ENCODE measurements at places on chromosomes 1 and 21.

GRCh38 chr1:109792056-109792831 lies 28.5 kb upstream of the EPS8L3 start:
- no peak for DNase-seq

GRCh38 chr21:43959231-43960116 lies 52.6 kb upstream of the TRAPPC10 start:
- DNase-seq, result no peak

DNA sequence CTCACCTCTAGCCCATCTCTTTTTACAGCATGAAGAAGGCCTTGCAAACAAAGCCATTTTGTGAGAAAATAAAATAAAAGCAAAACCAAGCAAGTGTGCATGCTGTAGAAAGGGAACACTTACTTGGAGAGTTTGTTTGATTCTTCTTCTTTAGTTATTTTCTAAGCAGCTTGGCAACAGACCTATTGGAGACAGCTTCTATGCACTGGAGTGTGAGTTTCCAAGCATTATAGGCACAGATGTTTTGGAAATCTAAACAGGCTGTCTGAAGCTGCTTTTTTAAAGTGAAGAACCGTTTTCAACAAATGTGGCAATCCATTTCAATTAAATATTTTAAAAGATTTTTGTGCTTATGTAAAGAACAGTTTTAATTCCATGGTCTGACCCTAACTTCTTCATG lies 76.6 kb downstream of the NGF start:
- DNase-seq, result no peak

DNA sequence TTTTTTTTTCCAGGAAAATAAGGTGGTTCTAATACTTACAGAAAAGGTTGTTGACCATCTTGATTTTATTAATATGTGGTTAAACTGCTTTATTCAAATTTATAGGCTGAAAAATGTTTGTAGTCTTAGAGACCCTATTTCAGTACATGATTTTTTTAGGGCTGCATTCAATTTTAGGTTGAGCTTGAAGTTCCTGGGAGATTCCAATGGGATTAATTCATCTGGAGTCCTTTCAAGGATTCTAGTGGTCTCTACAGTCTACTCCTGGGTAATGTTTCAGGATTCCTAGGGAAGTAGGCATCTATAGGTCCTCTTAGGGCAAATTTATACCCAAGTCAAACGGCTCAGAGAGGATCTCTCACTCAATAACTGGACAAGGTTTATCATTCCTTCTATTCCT lies 126.7 kb downstream of the HMCN1 start:
- no peak for DNase-seq

DNA sequence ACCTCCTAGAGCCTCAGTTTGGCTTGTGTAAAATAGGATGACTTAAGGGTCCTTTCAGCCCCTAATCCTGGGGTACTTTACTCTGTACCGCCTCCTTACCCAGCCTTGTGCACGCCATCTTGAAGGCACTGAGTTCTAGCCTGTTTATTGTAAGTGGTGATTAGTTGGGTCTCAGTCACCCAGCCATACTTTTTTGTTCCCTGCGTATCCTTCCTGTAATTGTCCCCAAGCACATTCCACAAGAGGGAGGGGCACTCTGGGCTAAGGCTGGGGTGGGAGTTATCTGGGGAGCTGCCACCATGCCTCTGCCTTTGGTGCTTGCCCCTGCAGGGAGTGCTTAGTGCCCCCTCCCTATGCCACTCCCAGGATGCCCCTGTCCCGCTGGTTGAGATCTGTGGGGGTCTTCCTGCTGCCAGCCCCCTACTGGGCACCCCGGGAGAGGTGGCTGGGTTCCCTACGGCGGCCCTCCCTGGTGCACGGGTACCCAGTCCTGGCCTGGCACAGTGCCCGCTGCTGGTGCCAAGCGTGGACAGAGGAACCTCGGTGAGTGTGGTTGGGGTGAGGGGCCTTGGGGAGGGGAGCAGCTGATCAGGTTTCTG lies 856 bp downstream of the FDPS start:
- no peak for DNase-seq

- no peak for DNase-seq
Observed at GRCh38 chr1:55282058-55282457, 66.9 kb upstream of the USP24 start.

- no peak for DNase-seq
Observed at GRCh38 chr1:48704736-48705135, 72.0 kb downstream of the BEND5 start.

GRCh38 chr1:213103377-213104306 lies 52.6 kb downstream of the RPS6KC1 start:
- DNase-seq, result no peak

DNA sequence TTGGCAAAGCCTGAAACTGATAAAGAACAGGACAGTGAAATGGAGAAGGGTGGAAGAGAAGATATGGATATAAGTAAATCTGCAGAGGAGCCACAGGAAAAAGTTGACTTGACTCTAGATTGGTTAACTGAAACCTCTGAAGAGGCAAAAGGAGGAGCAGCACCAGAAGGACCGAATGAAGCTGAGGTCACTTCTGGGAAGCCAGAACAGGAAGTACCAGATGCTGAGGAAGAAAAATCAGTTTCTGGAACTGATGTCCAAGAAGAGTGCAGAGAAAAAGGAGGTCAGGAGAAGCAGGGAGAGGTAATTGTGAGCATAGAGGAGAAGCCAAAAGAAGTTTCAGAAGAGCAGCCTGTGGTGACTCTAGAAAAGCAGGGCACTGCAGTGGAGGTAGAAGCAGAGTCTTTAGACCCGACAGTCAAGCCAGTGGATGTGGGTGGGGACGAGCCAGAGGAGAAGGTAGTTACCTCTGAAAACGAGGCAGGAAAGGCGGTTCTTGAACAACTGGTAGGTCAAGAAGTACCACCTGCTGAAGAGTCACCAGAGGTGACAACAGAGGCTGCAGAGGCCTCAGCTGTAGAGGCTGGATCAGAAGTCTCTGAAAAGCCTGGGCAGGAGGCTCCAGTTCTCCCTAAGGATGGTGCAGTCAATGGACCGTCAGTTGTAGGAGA lies 16.3 kb downstream of the CCDC17 start:
- no peak for DNase-seq

DNA sequence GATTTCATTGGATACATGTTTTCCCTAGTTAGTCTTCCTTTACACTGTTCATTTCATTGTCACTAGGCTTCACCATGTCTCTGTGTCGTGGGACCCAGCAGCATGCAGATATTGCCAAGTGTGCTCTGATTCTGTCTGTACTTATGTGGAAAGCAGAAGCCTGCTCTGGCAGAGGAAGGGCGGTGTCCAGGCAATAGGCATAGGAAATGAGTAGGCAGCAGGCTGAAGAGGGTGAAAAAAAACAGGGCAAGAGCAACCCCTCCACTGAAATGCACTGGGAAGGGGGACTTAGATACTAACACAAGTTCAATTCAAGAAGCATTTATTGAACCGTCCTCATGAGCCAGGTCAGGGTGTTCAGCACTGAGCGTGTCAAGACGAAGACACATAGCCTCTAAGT lies 85.2 kb upstream of the VAV3 start:
- DNase-seq, result no peak

GRCh38 chr1:75855010-75855409 lies 58.3 kb downstream of the MSH4 start:
- DNase-seq, result no peak

GRCh38 chr1:92502247-92502646 lies 15.5 kb upstream of the GFI1 start:
- no peak for DNase-seq

DNA sequence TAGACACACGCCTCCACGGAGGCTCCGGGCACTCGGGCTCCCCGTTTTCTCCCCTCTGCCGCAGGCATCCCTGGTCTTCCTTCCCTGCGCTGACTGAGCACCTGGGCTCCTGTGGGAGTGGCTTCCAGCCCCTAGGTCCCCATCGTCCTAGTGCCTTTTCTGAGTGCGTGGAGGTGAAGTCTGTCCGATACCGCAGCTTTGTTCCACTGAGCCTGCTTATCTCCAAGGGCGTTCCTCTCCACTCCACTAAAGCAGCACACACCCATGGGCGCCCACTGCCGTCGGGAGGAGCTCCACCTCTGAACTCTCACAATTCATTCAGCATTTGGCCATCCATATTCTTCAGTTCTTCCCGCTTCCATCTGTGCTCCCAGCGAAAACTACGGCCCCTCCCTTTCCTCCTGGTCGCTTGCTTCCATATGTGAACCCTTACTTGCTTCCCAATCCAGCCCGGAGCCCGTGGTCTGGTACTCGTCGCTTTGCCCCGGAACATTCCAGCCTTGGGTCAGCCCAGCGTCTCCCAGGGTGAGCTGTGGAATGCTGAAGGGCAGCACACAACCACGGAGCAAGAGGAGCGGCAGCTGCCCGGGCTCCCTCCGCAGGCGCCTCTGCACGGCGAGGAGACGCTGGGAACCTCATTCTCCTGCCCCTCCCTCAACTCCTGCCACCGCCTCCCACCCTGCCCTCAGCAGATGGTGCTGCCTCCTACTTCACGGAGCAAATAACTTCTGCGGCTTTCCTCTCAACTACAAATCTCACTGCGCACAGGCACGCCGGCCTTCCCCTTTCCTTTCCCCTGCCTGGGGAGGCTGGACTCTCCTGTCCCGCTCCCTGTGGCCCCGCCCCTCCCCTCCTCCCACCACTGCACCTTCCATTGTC lies 27.5 kb downstream of the ATP8B2 start:
- no peak for DNase-seq

GRCh38 chr1:226203655-226204054 lies 17.1 kb upstream of the ACBD3 start:
- DNase-seq, result no peak

DNA sequence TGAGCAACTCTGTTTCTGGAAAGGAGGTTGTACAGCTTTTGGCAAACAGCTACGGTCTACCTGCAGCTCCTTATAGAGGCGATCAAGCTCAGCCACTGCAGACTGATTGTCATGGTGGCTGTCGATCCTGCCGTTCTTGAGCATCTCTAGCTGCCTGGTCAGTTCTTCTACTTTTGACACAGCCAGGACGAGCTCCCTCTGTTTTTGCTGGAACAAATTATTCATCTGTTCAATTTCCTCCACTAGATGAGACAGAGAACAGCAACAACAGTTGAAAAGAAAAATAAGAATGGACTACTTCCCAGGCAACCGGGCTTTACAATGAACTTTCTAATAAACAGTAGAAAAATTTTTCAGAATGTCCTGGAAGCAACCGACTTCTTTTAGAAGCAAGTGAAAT lies 42.5 kb downstream of the TP53BP2 start:
- no peak for DNase-seq

- no peak for DNase-seq
Observed at GRCh38 chr1:111604931-111605330, 14.7 kb upstream of the RAP1A start.

DNA sequence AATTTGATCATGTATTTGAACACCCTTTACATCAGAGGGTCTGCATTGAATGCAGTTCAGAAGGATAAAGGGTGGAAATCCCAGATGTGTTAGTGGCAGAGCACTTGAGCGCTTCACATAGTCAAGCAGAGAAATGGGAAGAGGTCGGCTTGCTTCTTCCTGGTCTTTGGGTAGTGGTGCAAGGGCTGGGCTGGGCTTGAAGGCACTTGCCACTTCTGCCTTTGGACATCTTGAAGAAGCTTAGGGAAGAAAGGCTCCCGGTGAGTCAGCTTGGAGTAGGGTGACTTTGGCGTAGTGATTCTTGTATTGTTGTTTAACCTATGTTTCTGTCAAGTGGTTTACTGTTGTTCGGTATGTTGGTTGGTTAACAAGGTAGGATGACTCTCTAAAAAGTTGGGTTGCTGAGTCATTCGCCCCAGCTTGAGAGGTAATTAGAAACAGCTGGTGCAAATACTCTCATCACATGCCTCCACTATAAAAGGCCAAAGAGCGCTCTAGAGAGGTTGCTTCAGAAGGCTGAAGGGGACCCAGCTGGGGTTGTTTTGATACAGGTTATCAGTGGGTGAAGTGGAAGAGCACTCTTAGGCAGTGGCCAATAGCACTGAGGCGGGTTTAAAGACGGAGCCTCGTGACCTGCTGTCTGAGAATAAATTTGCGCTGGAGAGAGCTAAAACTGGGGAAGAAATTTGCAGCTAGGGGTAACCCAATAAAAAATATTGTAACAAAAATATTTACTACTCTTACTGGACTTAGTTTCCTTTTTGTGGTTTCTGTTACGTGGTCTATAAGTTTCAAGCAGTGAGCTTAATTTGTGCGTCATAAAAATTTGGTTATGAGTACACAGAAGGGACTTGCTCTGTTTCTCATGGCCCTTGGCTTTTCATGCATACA lies 1.4 kb downstream of the BACH1 start:
- no peak for DNase-seq

- no peak for DNase-seq
Observed at GRCh38 chr1:163826500-163826899, 504.7 kb downstream of the NUF2 start.

DNA sequence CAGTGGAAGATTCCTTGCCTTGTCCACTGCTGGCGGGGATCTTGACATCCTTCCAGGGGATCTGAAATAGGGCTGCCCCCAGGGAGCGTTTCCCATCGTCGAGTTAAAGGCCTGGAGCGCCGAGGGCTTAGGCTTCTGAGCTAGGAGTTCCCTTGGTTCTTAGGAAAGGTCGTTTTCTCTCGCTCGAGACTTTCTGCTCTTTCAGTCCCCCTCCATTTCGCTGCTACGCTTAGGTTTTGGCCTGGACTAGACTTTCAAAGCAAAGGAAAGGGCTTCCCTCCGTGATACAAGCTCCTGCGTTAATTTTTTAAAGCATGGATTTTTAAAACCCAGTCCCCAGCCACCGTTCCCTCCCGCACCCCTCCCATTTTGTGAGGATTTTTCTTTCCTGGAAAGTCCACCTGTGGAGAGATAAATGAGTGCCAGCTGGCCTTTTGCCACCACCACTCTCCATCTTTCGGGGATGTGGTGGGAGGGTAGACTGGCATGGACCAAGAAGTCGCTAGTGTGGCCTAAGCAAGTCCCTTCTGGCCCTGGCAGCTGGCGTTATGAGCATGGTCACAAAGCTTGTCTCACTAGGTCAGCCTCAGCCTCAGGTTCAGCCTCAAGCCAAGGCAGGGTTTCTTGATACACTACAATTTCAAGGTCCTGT lies 9.2 kb downstream of the NR5A2 start:
- DNase-seq, result no peak

- DNase-seq, result no peak
Observed at GRCh38 chr1:207853372-207853757, 57.6 kb downstream of the CD34 start.

DNA sequence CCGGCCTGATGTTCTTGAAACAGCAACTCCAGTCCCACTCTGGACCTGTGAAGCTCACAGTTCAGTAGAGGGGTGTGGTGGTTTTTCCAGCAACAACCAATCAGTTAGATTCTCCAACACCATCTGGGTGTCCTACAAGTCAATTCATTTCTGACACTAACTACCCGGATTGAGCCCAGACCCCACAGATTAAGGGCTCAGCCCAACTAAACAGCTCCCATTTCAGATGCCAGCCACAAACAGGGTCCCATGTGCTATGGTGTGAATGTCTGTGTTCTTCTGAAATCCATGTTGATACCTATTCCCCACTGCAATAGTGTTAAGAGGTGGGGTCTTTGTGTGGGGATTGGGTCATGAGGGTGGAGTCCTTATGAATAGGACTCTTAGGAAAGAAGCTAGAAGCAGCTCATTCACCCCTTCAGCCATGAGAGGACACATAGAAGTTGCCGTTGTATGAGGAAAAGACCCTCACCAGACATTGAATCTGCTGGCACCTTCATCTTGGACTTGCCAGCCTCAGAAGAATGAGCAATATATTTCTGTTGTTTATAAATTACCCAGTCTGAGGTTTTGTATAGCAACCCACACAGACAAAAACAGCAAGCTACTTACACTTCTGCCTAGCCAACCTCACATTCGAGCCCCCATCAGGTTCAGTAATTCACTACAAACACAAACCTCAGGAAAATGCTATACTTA lies 53.6 kb downstream of the IRF2BP2 start:
- no peak for DNase-seq

Measured in iPS DF 19.7 (cell line).